ENCODE measurements at places on chromosomes 3 and 15.

- no peak for DNase-seq
These were observed 45.9 kb downstream of the SLCO2A1 start for GRCh38 chr3:133983576-133984560.

DNA sequence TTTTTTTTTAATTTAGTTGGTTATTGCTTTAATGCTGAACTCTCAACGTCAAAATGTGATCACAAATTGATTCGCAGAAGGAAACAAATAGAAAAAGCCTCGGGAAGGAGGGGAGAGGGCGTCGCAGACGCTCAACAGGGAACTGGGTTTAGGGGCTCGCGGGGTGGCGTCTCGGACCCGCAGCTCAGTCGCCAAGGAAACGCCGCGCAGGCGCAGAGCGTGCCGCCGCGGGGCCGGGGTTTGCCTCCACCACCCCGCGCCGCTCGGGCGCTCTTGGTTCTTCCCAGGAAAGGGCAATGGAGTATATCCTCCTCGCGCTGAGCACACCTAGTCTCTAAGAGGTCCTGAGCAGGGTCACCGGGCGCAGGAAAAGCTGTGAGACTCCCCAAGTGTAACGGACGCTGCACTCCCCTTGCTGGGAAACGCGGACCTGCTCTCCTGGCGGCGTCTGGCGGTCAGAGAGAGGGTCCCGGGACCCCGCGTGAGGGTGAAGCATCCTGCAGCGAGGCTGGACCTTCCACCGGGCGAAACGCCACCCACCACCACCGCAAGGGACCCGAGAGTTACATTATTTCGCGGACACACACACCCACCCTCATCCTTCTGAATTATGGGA lies 753 bp downstream of the PLCH1 start:
- DNase-seq, result no peak

DNA sequence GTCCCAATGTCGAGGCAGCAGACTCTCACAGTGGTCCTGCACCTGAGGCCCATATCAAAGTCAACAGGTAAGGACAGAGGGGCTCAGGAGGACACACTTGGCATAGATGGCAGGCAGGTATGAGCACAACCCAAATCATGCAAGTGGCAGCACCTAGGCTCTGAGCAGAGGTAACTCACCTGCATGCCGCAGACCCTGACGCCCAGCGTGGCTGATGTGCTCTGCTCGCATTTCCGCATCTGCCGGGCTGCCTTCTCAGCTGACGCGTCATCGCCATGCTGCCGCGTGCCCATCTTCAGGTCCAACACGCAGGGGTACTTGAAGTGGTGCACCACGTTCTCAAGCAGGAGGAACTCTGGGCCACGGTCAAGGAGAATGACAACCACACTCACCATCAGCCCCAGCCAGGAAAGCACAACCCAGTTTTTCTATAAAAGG lies 4.2 kb upstream of the GMPPB start:
- no peak for DNase-seq

DNA sequence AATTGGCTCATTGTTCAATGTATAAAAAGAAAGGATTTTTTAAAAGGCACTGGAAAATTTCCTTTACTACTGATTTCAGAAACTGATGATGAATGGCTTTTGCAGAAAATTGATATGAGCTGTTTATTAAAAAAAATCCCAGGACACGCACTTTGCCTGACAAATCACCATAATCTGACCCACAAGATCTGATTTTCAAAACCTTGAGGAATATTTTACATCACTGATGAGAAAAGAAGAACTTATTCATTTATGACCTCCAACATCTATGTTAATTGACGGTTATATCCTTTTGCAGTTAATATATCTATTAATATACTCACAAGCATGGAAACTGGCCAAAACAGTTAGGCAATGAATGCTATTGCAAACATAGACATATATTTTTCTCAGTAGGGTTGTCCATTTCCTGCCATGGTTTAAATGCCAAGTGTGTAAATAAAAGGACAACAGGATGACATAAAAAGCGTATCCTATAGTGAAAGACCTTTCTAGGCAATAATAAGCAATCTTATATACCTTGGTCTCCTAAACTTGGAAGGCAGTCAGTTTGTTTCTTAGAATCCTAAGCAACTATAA lies 109.7 kb upstream of the SLC7A14 start:
- DNase-seq, result no peak

GRCh38 chr15:90860450-90860849 lies 7.9 kb upstream of the FURIN start:
- DNase-seq, result no peak

GRCh38 chr15:92377083-92377789 lies 16.4 kb upstream of the ST8SIA2 start:
- no peak for DNase-seq

DNA sequence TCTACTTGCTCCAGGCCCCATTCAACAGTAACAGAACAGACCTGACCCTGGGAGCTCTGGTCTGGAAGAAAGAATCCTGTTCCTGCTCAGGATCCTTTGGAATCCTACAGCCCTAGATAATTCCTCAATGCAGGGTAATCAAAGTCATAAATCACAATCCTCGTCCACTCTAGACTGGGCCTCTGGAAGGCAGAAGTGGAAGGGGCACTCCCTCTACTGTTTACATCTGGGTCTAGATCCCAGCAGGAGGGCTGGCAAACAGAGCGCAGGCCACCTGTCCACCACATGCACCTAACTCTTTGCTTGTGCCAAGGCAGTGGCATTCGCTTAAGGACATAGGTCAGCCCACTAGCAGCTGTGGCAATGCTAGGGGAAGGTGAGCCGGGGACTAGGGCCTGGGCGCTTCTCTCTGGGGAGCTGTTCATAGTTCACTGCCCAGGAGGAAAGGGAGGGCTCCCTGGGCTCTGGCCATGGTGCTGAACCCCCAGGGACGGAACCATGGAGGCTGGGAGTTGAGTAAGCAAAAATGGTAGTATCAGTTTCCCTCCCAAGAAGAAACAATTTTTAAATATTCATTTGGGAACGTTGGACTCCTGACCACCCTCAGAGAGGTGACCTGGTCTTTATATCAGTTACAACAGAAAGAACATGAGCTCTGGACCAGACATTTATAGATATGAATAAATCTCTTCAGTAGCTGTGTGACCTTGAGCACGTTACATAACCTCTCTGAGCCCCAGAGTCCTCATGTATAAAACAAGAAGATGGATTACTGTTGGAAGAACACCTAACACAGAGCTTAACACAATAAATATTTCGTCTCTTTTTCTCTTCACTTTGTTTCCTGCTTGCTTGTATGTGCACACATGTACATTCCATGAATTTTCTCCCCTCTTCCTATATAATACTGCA lies 90.2 kb downstream of the NTRK3 start:
- no peak for DNase-seq

DNA sequence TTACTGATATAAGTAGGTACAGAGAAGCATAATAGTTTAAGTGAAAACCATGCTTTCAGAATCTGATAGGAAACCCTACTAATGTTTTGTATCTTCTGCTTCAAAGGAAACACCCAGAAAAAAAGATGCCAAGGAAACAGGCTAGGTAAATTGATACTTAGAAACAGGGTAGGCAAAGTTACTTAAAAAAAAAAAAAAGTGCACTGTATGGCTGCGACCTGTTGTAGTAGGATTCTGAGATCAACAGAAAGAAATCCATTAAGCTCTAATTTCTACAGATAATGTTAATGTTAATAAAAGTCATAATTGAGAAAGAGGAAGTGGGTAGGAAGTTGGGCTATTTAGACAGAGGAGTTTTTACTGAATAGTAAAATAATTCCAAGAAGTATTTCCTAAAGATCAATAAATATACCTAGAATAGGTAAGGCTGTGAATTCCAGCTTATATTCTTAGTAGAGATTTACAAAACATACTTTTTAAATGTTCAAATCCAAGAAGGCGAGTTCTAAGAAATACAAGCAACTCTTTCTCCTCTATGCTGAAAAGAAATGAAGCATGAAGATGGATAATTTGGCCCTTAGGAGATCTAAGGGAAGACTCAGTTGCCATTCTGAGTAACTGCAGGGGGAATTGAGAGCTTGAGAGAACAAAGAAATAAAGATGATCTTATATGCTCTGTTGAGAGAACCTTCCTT lies 24.1 kb upstream of the STT3B start:
- no peak for DNase-seq

GRCh38 chr3:61858054-61858453 lies 296.7 kb downstream of the PTPRG start:
- no peak for DNase-seq

DNA sequence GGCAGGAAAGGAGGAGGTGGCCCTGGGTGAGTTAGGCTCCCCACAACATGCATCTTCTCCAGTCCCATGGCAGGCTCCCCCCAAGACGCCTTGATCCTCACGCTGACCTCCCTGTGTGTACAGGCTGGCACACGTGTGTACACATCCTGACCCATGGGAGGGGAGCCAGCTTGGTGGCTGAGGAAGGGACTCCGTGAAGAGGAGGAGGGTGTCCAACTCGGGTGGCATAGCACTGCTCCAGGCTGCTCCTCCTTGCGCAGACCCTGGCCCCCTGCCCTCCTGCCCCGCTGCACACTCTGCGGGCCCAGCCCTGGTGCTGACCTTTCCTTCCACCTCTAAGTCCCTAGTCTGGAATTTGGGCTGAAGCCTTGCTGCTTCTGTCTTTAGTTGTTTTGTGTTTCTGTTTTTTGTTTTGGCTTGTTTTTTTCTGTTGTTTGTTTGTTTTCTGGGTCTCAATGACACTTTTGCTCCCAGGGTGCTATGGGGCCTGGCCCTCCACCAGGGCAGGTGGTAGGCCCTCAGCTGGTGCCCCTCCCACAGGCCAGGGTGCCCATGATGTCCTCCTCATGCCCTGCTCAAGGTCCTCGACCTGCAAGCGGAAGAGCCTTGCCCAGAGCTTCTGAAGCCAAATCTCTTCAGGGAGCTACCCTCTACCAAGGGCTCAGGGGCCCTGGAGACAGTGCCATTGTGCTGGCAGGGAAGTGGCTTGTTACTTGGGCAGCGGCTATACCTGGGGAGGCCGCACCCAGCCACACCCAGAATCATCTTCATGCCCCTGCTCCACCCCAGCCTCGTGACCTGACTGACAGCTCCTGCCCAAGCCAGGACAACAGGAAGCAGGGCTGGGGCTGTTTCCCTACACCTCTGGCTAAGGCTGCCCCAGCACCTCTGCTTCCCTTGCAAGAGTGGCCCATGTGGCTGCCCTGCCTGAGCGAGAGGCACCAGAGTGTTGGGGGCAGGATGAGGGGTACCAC lies 5.1 kb downstream of the EPHB3 start:
- DNase-seq, result no peak

DNA sequence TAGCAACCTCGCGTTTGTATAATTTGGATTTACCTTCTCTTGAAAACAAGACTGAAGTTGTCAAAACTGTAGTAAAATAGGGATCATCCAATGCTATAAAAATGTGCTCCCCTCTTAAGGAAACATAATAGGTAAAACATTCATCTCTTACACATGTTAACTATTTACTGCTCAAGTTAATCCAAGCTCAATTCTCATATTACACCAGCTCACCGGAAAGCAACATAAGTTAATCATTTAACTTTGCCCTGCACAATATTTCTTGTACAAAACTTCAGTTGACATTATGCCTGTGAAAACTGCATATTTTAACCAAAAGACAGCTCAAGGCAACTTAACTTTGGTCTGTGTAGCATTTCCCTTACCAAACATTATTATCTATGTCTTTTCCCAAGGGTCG lies 634.2 kb downstream of the NAALADL2 start:
- no peak for DNase-seq

DNA sequence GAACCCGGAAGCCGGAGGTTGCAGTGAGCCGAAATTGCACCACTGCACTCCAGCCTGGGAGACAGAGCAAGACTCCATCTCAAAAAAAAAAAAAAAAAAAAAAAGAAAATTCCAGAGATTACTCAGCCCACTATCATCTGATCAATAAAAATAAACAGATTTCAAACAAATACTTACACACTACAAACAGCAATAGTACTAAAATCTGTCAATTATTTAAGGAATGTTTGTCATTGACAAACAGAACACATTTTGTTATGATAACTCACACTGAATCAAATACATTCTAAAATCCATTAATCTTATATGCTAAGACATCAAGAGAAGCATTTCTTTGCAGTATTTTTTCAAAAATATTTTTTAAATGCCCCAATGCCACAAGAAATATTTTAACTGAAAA lies 7.6 kb downstream of the MYO9A start:
- no peak for DNase-seq

DNA sequence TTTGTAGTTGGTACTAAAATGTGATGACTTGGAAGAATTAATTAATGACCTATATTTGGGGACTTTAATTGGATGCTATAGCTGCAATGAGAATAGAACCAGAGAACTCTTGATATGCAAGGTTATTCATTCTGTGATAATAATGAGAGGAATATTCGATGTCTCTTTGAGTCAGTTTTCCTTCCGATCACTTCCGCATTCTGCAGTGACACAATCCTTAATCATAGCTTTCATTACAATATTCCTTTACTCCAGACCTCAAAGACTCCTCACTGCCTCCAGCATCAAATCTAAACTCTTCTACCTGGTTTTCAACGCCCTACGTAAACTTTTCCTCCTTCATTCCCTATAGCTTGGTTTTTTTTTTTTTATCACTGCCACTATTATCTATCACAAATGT lies 21.6 kb downstream of the B3GNT5 start:
- no peak for DNase-seq

DNA sequence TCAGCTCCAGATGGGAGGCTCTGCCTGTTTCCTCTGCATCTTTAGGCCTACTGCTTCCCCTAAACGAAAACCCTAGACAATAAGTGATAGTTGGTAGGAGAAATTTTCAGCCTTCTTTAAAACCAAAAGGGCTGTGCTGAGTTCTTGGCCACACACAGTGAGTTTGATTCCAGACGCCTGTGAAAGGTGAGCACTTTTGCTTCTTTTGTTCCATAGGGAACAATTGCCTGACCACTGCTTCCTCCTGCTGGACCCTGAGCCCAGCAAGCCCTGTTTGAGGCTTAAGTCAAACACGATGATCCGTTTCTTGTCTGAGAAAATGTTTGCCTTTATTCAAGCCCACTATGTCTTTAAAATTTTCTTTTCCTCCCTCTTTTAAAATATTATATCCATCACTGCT lies 493.9 kb downstream of the ZIC1 start:
- no peak for DNase-seq

GRCh38 chr15:98800437-98801233 lies 152.3 kb downstream of the IGF1R start:
- no peak for DNase-seq

DNA sequence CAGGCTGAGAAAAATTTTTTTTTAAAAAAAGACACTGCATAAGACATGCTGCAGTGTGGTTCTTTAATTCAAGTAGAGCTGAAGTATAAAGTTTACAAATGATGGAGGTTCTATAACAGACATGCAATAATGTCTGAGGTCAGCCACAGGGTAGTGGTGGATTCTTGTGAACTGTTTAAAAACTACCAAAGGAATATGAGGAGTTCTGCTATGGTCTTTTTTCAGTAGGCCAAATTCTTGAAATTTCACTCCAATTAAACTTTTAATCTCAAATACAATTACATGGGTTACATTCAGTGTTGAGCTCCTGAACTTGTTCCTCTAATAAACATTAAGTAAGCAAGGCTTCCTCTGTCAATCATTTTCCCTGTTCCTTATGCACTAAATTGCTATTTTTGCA lies 122.7 kb downstream of the PLD1 start:
- DNase-seq, result no peak

All from stimulated activated CD4-positive, alpha-beta T cell treated with anti-CD3 and anti-CD28 coated beads, Interleukin-1b, Interleukin-23, amount 100 ng/mL, for 1 hour (primary cell).